Activated T-cell treated with anti-CD3 and anti-CD28 coated beads, Interleukin-2, amount 50 U/mL, for 72 hours (primary cell): ENCODE measurements at places on chromosomes 13 and 19.

DNA sequence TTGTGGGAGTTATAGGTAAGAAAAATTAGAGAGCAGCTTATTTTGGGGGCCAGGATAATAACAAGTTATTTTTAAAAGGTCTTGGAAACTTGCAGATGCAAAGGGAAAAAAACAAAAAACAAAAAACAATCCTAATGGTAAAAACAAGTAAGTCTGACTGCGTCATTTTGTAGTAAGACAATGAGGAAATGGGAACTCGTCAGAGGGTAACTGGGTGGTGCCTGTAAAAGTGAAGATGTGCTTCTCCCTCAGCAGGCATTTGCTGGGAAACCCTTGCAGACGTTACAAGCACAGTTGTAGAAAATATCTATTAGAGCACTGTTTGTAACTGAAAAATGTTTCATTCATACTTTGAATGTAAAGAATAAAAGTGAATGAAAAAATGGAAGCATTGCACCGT lies 2.2 kb upstream of the TNFSF13B start:
- DNase-seq, result no peak

DNA sequence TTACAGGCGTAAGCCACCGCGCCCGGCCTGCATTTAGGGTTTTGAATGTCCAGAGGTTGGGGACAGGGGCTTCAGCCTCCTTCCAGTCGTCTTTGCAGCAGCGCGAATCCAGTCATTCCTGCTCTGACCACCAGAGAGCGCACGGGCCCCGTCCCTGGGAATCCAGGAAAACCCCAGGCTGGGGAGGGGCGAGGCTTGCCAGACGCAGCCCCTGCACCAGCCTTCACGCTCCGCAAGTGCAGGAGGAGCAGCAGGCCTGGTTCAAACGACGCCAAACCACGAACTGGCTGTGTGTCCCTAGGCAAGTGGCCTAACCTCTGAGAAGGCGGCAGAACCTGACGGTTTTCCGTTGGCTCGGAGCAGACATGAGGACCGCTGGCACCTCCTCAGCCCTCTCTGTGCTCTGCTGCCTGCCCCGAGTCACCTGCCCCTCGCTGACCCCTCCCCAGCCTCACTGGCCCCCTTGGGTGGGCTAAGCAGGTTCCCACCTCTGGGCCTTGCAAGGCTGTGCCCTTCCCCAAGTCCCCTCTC lies 2.0 kb upstream of the RNF126 start:
- DNase-seq, result peak; percentile 88

DNA sequence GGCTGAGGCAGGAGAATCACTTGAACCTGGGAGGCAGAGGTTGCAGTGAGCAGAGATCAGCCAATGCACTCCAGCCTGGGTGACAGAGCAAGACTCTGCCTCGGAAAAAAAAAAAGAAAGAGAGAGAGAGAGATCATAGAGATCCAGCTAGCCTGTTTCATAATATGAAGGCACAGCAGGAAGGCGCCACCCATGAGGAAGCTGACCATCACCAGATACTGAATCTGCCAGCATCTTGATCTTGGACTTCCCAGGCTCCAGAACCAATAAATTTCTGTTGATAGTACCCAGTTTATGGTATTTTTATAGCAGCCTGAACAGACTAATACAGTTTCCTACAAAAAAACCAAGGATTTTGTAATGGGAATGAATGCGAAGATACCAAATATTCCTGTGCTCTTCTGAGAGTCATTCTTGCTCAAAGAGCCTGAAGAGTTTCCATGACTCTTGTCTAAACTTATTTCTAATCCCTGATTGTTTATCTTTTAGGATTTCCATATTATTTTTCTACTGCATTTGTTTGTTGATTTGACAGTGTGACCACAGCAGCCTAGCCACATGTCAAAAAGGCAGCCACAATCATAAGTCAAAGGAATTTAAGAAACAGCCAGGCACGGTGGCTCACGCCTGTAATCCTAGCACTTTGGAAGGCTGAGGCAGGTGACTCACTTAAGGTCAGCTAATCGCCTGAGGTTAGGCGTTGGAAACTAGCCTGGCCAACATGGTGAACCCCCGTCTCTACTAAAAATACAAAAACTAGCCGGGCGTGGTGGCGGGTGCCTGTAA lies 37.7 kb upstream of the PDCD5 start:
- no peak for DNase-seq

DNA sequence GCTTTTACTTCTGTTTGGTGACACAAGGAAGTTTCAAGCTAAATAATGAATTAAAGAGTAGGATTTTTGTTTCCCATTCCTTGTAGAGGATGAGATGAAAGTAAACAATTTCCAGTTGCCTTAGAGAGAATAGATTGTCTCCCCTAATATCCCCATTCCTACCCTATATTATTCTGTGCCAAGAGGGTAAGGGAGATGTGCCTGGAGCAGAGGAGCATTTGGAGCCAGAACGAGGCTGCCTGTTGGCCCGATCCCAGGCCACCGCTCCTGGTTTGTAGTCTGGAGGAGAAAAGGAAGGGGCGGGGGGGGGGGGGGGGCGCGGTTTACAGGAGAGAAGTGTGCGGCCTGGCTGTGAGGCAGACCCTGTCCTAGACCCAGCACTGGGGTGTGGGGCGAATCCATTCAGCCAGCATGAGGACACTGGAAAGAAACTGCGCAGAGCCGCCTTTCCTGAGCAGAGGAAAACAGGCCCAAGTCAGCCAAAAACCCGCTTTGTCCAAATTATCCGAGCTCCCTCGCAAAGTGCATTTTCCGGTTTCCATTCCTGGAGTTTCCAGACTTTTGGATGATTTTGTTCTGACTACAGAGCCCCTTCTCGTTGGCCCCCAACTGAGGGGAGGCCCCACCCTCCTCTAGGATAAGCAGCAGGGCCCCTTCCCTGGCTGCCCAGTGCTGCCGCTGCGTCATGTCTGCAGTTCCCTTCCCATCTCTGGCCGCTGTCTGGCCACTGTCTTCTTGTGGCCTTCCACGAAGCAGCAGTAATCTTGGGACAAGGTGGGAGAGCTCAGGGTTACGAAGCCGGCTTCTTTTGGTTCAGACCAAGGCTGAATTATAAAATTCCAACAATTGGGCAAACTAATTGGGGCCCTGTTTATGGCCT lies 23.0 kb downstream of the NFIX start:
- DNase-seq, result no peak

GRCh38 chr19:7815325-7815724 lies 14.7 kb upstream of the EVI5L start:
- DNase-seq, result no peak

- DNase-seq, result no peak
These were observed 9.5 kb upstream of the TMEM255B start for GRCh38 chr13:113749507-113749906.

DNA sequence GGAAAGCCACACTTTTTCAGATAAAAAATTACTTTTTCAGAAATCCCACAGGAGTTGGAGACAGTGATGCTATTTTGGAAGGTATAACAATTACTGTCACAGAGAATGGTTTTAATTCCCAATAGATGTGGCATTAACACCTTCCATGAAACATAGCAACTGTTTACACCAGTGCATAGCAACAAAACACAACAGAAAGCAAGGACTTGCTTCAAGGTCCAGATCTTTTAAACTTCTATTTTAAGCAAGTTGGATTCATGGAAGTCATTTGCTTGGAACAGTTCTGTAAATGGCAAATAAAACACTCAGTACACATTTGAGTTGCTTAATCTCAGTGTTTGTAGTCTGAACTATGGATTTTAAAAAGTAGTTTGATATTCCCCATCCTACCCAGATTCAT lies 385.9 kb upstream of the SPRY2 start:
- DNase-seq, result no peak

- no peak for DNase-seq
These were observed 300.2 kb downstream of the DCLK1 start for GRCh38 chr13:35830850-35831450.

- DNase-seq, result no peak
These were observed 1539.4 kb downstream of the EFNB2 start for GRCh38 chr13:104996022-104996421.

DNA sequence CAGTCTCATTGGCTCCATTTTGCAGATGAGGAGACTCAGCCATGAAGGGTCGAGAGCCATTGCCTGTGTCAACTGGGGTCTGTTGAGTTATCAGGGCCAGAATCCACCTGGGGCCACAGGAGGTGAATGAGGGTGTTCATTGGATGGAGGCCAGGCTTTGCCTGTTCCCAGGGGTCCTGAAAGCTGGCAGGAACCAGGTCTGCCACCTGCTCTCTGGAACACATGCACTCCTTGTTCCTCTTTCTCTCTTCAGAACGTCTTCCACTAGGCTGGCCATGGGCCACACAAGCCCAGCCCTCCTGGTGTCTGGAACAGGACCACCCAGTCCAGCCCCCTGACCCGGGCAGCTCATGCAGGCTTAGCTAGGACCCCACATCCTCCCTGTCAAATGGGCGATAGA lies 21.1 kb downstream of the PPP1R37 start:
- DNase-seq, result no peak

GRCh38 chr19:29415507-29415906 lies 110.3 kb upstream of the VSTM2B start:
- DNase-seq, result no peak
